ENCODE measurements at places on chromosomes 2 and 18.
A peak's percentile ranks its signal among the peaks of the same experiment; 100 is the strongest.

- no peak for DNase-seq
These were observed 1.4 kb upstream of the CD226 start for GRCh38 chr18:69948919-69949537.

GRCh38 chr2:43225093-43225787, 1.2 kb downstream of the ZFP36L2 start:
- peak; percentile 29 for DNase-seq

DNA sequence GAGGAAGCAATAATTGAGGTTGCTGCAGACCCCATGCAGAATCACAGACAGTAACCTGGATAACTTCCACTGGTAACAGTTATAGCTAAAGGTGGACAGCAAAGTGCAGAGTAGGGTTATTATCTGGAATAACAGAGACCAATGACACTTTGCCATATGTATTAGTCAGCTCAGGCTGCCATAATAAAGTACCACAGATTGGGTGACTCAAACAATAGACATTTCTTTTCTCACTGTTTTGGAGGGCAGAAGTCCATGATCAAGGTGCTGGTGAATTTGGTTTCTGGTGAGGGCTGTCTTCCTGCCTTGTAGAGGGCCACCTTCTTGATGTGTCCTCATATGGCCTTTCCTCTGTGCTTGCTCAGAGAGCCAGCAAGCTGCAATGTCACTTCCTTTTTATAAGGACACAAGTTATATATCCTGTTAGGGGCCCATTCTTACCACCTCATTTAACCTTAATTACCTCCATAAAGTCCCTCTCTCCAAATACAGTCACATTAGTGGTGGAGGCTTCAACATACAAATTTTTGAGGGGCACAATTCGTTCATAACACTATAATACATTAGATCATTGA, 191.0 kb upstream of the LRP1B start:
- DNase-seq, result no peak

DNA sequence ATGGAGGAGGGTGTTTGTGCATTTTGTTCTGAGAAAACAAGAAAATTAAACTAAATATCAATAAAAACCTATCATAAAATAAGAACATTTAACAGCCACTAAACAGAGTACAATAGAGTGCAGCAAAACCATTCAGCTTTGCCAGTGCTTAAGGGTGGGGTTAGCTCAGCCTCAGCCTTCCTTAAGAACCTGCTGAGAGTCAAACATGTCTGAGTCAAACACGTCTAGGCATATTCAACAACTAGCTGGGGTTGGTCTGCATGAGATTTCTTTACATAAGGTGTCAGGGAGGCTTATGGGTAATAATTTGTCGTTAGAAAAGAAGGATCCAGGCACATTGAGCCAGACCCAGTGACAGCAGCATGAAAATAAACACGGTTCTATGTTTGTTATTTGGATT, 298.2 kb downstream of the SP3 start:
- no peak for DNase-seq

- DNase-seq, result no peak
These were observed at the start of gene GALNT5 for GRCh38 chr2:157257312-157258252. TSS of gene GALNT5 (plus strand) at chr2:157257705. CDS start at chr2:157258083, 378 bp downstream.

GRCh38 chr2:171836146-171836910, 57.7 kb downstream of the SLC25A12 start:
- no peak for DNase-seq
